Skeletal muscle tissue (tissue), 5 donors: ENCODE measurements at places on chromosomes 2 and 18. TPM values are rescaled to one million over a fixed set of nuclear protein-coding genes. Genes with fewer than 3 reads are reported as not detected.

The ASXL3 gene
- total RNA-seq = 7.3 TPM

The PSD4 gene
- 1.6 TPM for total RNA-seq

The RAB6C gene
- total RNA-seq = not detected

The FOXD4L1 gene
- total RNA-seq = not detected

The MEMO1 gene
- 43.8 TPM for total RNA-seq

The CD8B2 gene
- under 0.01 TPM for total RNA-seq

The SLC9A4 gene
- total RNA-seq = not detected

The ATOH8 gene
- 8.4 TPM for total RNA-seq

The RNF125 gene
- total RNA-seq = 9.4 TPM

The SLC4A5 gene
- 2.6 TPM for total RNA-seq

The MERTK gene
- 4.2 TPM for total RNA-seq

The TLX2 gene
- not detected for total RNA-seq

The NETO1 gene
- total RNA-seq = not detected

The ARHGAP25 gene
- total RNA-seq = 4.7 TPM

The C2orf80 gene
- total RNA-seq = not detected

The SALL3 gene
- total RNA-seq = not detected

The CYB5A gene
- 28.7 TPM for total RNA-seq

The SERPINB3 gene
- not detected for total RNA-seq

The COA5 gene
- total RNA-seq = 26.6 TPM

The LONRF2 gene
- total RNA-seq = 1.0 TPM

The NEB gene
- 833 TPM for total RNA-seq

The LCT gene
- total RNA-seq = not detected

The ZBTB14 gene
- 6.8 TPM for total RNA-seq

The SLC11A1 gene
- 1.0 TPM for total RNA-seq

The IL18R1 gene
- 0.52 TPM for total RNA-seq

The OR6B2 gene
- not detected for total RNA-seq

The NOSTRIN gene
- 8.4 TPM for total RNA-seq

The RIT2 gene
- not detected for total RNA-seq

The FBXO11 gene
- 74.1 TPM for total RNA-seq

The MRPL33 gene
- total RNA-seq = 121 TPM

The IL36RN gene
- not detected for total RNA-seq

The CTLA4 gene
- not detected for total RNA-seq

The RBM44 gene
- 2.1 TPM for total RNA-seq

The CNDP1 gene
- not detected for total RNA-seq

The C2orf78 gene
- not detected for total RNA-seq

The MC4R gene
- total RNA-seq = 0.52 TPM

The CIDEA gene
- 2.1 TPM for total RNA-seq
